ENCODE measurements at places on chromosomes 3 and 15.

GRCh38 chr3:33037471-33037870, 59.5 kb downstream of the GLB1 start:
- no peak for DNase-seq

DNA sequence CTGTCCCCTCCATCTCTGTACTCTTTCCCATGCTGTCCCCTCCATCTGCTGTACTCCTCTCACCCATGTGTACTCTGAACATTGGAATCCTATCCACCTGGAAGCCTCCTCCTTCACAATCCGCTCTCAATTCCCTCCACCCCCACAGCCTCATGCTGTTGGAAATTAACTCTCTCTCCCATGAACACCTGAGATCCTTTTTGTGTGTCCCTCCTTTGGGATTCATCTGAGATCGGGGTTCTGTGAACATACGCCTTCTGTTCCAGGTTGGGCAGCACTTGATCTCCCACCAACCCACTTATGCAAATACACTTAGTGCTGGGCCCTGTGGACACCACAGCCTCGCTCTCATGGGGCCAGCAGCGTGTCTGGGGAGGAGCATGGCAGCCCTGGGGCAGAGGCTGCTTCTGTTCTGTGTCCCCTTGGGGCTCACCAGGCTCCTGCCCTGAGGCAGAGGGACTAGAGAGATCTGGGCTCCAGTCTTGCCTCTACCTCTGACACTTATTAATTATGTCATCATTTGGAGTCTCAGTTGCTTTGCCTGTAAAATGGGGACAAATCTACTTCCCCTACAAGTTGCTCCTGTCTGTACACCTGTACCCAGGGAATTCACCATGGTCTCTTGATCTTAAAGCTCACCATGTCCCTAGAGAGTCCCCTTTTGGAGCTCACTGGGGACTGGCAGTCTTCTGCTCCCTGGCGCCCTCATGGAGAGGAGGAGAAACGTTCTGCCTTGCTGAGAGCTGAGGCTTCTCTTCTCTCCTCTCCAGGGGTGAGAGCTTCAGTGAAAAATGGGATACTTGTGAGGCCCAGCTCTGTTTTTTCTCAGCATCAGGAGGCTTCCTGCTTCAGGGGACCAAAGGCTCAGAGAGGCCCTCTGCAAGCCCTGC, 42.7 kb downstream of the ITGA11 start:
- no peak for DNase-seq

DNA sequence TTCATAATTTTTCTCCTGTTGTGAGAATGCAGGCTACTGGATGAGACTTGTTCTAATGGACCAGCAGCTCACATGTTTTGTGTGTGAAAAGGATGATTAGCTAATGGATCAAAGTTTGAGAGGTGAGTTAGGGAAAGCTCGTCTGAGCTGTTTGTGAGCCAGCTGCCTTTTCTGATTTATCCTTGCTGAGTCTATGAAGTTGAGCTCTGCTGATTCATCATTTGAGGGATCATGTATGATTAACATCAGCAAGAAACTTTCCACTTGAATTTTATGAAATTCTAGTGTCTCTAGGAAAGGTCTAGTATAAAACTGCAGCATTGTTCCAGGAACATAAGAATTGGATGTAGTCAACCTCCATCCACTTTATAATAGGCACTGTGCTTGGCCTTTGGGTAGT, 698.7 kb downstream of the NTRK3 start:
- DNase-seq: no peak

DNA sequence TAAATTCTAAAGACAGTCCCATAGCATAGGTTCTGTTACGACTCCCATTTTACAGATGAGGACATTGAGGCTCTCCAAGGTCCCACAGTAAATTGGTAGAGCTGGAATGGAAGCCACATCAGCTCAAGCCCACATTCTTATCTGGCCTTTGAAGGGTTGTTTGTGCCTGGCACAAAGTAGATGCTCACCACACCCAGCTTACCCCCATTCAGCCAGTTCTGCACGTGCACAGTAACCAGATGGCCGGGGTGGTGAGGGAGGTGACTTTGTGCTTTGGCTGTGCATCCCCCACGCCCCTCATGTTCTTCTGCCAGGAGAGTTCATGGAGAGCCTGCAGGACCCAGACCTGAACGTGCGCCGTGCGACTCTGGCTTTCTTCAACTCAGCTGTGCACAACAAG, 16.2 kb downstream of the RPL32 start:
- DNase-seq: no peak

GRCh38 chr3:75332794-75333193, 331.3 kb upstream of the FRG2C start:
- no peak for DNase-seq

GRCh38 chr3:14645453-14645852, 6.1 kb upstream of the CCDC174 start:
- no peak for DNase-seq

DNA sequence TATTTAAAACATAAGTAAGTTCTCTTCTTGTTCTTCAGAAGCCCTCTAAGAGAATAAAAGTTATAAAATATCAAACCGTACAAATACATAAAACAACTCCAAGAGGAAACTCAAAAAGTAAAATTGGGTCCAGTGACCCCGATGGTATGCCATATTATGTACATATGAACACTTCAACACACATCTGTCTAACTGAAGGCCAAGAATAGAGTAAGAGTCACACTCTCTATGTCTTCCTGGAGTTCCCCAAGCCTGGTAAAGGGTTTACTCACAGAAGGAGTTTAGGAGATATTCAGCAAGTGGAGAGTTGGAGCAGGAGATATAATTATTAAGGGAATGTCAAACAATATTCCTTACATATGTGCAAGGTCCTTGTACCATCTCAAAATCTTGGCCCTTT, 101.3 kb upstream of the EIF1B start:
- DNase-seq: no peak

- no peak for DNase-seq
Measured at GRCh38 chr3:82999777-83000176, 1238.3 kb upstream of the GBE1 start.

Measured in renal cortex interstitium (tissue), 15 donors.